RPMI7951 (cell line): ENCODE measurements at places on chromosomes 3 and 15.

DNA sequence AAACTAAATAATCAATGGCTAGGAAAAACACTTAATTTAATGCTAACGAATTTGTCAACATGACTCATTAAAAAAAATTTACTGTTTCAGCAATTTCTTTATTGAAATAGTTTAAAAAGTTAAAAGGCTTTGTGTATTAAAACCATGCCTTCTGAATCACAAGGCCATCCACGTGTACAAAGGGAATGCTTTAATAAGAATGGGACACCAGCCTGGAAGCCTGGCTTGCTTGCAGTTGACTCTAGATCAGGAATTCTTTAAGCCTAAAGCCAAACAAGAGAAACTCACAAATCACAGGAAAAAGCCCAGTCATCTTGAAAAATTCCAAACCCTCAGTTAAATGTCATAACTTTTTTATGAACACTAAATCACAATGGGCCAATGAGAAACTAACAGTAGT lies 137.6 kb downstream of the PEAK1 start:
- DNase-seq, result peak; percentile 35

DNA sequence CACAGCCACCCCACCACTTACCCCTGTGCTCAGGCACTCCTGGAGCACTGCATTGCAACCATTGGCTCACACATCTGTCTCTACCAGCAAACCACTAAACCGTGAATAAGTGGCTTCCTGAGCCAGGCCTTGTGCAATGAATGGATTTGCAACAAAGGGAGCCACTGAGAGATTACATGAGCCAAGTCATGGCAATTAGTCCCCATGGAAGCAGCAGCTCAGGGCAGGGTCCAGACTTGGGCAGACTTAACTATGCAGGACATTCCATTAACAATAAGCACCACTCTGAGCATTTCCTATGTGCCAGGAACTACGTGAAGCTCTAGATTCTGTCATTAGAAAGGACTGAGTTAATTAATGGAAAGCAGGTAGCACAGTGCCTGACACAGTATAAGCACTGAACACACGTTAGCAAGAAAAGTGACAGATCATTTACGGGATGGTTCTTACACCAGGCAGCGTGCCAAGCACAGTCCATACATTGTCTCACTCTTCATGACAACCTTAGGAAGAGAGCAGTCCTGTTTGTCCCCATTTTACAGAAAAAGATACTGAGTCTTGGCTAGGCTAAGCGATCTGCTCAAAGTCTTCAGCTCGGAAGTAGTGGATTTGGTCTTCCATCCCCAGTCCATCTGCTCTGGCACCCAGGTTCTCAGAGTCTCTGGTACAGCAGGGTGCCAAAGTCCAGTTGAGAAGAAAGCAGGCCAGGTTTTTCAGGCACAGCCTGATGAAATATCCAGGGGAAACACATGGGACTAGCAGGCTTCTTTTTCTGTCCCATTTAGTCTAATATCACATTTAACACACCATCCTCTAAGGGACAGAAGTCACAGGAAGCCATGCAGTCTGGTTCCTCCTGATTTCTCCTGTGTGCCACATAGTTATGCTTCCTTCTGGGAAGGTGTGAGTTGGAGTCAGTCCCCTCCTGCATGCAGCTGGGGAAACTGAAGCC lies 44.1 kb downstream of the LIPC start:
- peak; percentile 87 for DNase-seq

DNA sequence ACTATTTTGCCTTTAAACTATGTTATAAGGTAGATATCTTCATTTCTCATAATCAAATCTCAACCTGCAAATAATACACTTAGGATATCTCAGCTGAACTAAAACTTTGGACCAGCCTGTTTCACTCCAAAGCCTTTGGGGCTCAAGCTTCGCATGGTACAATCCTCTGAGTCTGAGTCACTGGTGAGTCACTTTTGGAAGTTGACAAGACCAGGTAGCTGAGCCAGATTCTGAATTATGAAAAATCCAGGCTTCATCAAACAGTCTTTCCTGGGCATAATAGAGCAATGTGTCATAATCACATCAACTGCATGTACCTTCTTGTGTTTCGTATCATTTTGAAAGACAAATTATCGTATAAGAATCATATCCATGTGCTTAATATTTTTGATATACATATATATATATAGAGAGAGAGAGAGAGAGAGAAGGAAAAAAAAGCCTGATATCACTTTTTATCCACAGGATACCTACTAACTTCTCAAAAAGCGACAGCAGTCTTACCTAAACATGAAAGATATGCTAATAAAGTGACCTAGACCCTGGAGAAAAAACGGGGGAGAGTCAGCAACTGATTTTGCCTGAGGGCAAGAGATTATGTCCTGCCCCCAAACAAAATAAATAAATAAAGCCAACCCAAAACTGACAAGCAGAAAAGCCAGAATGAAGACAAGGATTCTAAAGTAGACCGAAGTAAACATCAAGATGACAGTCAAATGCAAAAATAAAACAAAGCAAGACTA lies 263.9 kb upstream of the TGFBR2 start:
- DNase-seq, result peak; percentile 97

GRCh38 chr3:145006271-145006670 lies 1034.6 kb downstream of the DIPK2A start:
- no peak for DNase-seq

- no peak for DNase-seq
Observed at GRCh38 chr3:102238362-102238761, 196.5 kb upstream of the ZPLD1 start.

DNA sequence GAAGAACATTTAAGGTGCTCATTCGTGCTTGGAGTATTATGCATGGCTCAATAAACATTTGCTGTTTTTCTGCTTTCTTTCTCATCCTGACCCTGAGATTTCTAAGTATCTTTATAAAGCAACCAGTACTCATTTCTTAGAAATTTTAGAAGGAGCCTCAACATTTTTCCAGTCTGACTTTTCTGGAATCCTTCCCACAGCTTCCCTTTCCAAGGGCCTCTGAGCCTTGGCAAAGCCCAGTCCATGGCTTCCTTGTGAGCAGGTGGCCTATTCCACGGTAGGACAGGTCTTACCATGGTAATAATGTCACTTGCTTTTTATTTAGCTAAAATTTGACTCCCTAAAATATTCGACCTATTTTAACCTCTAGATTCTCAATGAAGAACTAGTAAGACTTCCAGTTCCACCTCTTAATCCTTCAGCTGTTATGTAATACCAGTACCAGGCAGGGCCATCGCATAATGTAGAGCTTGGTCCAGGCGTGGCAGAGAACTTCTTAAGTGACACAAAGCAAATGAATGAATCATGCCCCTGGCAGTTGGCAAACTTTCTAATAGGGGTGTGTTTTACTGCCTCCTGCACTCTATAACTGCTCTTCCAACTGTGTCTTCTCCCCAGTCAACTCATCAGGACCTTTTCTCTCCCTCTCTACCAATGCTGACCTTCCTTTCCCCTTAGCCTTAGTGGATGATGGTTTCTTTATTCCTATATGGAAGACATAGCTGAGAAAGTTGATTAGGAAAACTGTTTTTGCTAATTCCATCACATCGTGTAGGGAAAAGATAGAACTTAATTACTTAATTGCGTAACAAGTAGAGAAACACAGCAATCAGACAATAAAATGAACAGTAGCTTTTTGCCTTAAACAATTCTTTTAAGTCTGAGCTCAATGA lies 894 bp upstream of the TM4SF4 start:
- peak; percentile 90 for DNase-seq
